ENCODE measurements at places on chromosomes 2 and 18.
A peak's percentile ranks its signal among the peaks of the same experiment; 100 is the strongest.

- DNase-seq = peak; percentile 71
Observed at GRCh38 chr2:157194097-157194688, 63.3 kb upstream of the GALNT5 start.

DNA sequence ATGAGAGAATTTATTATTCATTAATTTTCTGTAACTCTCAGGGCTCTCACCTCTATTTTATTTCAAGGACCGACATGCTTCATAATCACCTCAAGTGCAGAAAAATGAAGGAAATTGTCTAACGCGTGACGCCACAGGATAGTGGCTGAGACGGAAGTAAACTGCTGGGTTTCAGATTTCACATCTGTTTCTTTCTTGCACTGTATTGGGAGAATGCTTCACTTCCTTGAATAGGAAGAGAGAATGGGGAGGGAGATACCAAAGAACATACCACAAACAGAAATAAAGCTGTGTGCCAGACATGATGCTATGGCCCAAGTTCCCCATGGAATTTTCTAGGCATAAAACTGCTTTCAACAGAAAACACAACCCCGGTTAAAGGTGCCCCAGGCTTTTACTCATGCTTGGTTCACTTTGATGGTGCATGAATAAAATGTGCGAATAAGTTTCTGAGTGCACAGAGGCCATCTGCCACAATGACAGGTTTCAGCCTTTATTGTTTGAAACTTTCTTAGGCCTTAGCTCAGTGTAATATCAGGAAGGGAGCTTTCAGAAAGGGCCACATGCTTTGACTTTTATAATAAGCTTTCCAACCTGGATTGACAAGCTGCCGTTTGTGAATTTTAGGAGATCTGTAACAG, 1116.4 kb downstream of the SOCS6 start:
- DNase-seq = no peak

DNA sequence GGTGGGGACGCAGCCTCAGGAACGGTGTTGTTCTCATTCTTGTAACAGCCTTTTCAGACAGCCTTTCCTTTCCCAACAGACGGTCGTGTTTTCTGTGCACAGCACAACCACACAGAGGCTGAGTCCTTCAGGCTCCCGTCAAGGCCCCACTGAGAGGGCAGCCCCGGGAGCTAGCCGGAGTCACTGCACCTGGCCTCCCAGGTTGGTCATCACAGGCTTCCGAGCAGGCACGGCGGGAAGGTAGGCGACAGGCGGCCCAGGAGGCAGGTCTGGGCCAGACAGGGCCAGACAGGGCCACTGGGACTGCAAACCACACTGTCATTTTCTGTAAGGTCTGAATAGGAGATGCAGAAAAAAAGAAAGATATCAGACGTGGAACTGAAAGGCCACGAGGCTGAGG, 570.8 kb downstream of the GALR1 start:
- DNase-seq = no peak

- DNase-seq = no peak
Observed at GRCh38 chr2:126975671-126976655, 77.3 kb downstream of the TEX51 start.

DNA sequence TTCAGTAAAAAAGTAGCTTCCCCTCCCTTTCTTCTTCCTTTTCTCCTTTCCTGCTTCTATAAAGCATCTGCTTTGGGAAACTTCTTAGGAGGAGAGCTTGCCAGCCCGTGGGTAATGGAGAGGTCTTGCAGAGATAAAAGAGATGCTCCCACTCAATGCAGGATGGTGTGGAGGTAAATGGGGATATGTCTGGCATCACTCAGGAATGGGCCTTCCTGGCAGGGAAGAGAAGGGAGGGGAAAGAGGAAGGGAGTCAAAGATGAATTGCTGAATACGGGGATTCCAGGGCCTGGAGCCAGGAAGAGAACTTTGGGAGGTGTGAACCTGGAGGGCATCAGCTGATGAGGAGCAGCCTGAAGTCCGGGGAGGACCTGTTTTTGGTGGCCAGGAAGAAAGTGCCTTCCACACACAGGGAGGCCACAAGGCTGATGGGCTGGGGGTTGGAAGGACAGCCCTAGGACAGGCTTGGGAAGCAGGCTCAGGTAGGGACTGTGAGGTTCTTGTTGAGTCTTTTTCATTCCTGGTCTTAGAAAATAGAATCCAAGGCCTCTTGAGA, 25.2 kb downstream of the IL1B start:
- no peak for DNase-seq

GRCh38 chr2:118698564-118698963, 148.9 kb downstream of the EN1 start:
- no peak for DNase-seq

DNA sequence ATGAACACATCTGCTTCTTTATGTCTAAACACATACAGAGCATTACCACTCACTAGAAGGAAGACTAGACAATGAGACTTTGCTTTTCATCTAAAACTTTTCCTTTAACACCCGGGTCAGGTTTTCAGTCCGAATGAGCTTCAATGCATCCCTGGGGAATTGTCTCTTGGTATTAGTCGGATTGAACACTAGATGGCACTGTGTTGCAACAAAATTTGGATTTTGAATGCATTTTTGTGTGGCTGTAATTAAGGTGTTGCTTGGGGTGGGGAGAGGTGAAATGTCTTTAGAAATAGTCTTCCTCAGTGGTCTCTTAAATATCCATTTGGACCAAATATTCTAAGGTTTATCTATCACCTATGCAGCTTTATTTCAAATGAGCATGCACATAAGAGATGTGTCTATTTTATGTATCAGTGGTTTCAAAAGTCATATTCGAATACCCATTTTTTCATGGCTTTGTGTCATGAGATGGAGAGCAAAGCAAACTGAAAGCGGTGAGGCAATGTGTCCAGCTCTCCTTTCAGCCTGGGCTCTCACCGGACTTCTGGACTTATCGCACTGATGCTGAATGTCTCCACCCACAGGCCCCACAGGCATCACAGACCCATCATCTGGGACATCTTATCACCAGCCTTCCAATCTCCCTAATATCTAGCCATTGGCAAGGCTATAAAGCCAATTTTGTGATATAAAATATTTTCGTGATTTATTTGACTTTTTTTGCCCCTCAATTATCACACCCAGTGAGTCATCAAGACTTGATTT, 510.3 kb downstream of the RNF144A start:
- DNase-seq = peak; percentile 59

- DNase-seq = no peak
Observed at GRCh38 chr18:68940039-68940438, 142.2 kb downstream of the CCDC102B start.

- DNase-seq = no peak
Observed at GRCh38 chr2:71547616-71548285, 94.4 kb downstream of the DYSF start.

DNA sequence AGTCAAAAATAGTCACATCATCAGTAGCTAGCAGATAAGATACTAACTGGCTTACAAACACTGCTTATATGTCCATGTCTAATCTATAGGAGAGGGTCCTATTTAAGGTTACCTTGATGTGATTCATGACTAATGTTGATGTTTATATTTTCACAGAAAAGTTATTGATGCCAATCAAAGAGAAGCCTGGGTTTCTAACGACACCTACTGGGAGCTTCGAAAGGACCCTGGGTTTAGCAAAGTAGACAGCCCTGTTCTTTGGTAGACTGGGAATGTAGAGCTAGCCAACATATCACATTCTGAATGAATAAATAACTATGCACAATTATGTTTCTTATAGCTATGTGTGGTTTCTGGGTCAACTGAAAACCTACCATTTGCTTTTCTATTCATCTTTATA, 55.7 kb downstream of the PRKRA start:
- no peak for DNase-seq

DNA sequence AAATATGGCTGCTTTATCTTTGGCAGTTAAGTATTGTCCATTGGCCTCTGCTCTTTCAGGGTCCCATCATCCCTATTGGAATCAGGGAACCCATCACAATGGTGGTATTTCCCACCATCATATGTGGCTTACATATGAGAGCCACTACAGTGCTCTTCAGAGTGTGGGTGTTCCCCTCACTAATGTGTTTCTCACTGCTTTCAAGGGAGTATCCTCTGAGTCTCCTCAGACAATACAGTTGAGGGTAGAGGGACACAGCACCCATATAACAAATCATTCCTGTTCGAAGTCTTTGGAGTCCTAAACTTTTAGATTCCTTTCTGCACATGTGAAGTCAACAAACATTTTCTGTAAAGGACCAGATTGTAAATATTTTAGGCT, 48.8 kb upstream of the DNAJC10 start:
- no peak for DNase-seq

DNA sequence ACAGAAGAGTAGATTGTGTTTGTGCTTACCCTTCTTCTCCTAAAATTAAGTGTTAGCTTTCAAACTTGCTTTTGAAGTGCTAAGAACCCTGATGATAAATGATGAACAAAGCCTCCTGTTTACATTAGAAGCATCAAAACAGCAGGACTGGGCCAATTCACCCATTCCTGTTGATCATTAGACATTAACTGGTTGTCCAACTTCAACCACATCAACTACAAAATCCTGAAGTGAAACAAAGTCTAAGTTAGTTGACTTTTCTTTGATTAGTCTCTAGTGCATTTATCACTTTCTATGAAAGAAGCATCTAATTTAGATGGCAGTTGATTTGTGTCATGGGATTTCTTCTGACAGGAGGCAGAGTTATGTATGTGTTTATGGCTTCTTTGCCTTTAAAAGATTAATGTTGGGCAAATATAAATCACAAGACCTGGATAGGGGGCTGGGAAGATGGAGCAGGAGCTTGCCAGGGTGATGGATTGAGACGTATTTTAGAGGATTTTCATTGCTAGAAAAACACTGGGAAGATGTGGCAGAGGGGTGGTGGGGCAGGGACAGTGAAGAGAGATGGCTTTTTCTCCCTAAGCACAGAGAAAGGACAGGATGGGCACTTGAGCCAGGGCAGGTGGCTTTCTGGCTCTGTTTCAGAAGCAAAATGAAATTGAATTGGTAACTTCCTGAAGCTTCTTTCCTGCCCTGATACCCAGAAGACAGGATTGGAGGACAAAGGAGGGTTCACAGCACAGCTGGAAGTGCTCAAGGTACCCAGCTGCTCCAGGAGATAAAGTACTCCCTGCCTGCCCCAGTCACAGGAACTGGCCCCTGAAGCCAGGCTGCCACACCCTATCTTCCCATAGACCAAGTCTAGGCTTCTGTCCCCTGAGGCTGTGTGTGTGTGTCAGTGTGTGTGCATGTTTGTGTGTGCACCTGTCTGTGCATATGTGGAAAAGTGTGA, 20.5 kb downstream of the GYPC start:
- no peak for DNase-seq

- DNase-seq = peak; percentile 80
Observed at GRCh38 chr18:59957957-59958356, 58.2 kb downstream of the PMAIP1 start.

DNA sequence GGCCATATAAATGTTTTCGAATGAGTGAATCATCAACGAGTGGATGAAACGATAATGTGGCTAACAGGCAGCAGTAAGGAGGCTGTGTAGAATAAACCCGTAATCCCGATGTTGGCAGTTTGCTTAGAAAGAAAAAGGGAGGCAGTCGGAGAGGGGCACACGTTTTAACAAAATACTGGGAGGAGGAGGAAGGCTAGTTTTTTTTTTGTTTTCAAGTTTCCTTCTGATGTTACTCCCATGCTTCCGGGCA, 476 bp upstream of the MSH2 start:
- peak; percentile 52 for DNase-seq

GRCh38 chr2:225137971-225138370, 95.7 kb upstream of the DOCK10 start:
- DNase-seq = peak; percentile 31

DNA sequence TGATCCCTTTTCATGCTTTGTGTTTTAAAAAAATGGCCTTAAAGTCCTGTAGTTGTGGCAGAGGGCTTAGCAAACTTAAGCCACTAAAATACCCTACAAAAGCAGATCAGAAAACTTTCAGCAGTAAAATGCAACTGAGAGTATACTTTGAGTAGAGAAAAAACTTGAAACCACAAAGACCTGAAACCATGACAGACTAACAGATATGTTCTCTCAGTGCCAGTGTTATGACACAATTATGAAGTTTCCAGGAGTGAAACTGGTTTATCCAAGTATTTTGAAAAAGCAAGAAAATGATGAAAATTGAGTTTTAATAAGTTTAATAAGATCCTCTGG, 74.5 kb downstream of the SPRED2 start:
- DNase-seq = no peak
